Activated T-helper 1 cell treated with anti-CD3 and anti-CD28 coated beads, Interleukin-12 subunit alpha, Interleukin-12 subunit beta, Interleukin-2, Interleukin-4 antibody, amounts not matched to agents 30 ng/mL and 10 ng/mL and 1 ng/mL, durations not matched to agents 14 hours and 24 hours and 36 hours (primary cell): ENCODE measurements at places on chromosomes 5 and 9.

GRCh38 chr5:29157975-29158374 is 2035.5 kb upstream of the CDH6 start:
- DNase-seq, result no peak

DNA sequence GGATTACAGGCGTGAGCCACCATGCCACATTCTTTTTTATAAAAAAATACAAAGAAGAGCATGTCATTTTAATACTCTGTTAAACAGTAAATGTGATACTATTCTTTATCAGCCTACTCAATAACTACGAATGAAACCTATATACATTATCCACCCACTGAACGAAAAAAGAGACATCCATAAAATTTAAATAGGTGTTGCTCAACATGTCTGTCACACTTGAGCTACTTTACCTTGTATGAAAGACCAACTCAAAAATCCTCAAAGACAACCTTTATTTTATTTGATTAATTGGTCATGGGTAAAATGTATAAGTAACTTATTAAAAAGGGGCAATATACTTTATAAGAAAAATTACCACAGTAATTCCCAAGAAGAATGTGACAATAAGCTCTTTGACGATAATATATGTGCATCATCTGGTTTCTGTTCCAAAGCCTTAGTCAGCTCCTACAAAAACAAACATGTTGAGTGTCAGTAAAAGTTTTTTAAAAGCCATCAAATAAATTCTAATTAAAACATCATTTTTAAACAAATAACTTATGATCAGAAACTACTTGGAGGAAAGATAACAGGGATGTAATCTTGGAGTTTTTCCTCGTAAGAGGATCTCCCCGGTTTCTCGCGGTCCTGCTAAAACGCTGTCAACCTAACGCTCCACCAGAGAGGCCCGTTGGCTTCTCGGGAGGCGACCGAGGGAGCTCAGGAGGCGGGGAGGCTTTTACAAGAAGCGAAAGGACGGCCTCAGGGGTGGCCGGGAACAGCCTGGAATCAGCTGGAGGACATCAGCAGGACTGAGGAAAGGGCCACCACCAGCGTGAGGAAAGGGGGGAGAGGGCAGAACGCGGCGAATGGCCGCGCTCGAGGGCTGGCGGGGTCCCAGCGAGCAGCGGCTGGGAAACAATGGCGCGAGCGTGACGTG is 13.5 kb upstream of the ANKRD18B start:
- no peak for DNase-seq

GRCh38 chr9:131076347-131077195 is 19.8 kb upstream of the AIF1L start:
- DNase-seq, result no peak

GRCh38 chr5:72064801-72065570 is 42.3 kb upstream of the MAP1B start:
- no peak for DNase-seq

DNA sequence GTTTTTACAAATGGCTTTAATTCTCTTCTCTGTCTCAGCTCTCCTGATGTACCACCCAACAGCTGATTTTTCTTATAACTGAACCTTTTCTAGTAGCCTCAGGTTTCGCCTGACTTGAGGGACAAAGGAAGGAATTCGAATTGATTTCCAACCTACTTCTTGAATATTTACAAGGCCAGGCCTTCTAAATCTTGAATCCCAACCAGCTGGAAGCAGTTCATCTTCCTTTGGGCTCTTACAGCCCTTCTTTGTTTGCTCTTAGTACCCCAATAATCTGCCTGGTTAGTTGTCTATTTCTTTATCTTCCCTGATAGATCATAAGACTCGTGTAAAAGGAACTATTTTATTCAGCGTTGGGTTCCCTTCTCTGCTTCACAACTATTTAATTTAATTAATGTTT is 95.9 kb downstream of the NLN start:
- no peak for DNase-seq
